ENCODE measurements at places on chromosomes 16 and 17. TPM values are rescaled to one million over a fixed set of nuclear protein-coding genes. Genes with fewer than 3 reads are reported as not detected.
A peak's percentile ranks its signal among the peaks of the same experiment; 100 is the strongest.

- peaks cover 16% of the 10 kb centered on the region for H3K36me3 ChIP-seq
- DNase-seq, result no peak
- peaks cover 8% of the 10 kb centered on the region for H3K4me1 ChIP-seq
- H3K27me3 ChIP-seq, result no peaks in the 10 kb centered on the region
- H3K27ac ChIP-seq, result peak overlapping the region; percentile 16
These were observed 530 bp downstream of the NAA60 start for GRCh38 chr16:3444032-3444388.

GRCh38 chr17:57463103-57463885 is 207.0 kb downstream of the MSI2 start:
- DNase-seq, result no peak
- no peak overlapping the region for H3K27ac ChIP-seq
- H3K27me3 ChIP-seq, result no peaks in the 10 kb centered on the region
- no peaks in the 10 kb centered on the region for H3K36me3 ChIP-seq

DNA sequence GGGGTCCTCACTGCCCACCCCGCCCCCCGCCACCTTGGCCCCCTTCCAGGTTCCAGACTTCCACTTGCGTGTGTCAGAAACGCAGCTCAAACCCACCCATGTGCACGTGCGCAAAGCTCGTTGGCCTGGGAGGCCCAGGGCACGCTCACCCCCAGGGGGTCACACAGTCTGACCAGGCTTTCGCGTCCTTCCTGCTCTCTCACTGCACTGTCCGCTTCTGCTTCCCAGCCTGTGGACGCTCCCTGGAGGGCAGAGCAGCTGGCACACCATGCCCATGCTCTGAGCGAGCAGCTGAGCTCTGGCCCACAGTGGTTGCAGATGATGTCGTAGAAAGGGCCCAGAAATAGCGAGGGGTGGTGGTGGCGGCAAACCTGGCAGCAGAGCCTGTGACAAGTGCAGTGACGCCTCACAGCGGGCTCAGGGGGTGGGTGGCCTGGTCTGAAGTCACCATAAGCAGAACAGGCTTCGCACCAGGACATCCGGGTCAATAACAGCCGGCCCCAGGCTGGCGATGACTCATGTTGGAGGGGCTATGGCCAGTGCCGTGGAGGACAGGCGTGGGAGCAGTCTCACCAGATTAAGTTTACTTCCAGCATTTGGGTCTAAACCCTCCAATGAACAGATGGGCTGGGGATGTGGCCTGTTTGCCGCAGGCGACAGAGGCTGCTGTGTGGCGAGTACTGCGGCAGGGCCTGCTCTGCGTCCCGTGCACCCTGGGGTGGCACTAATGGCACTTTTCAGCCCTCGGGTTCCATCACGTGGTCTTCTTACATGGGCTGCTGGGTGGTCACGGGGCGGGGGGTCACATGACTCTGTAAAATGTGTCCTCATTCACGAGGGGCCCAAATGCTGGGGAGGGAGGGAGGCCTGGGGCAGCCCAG is 49.0 kb downstream of the NT5M start:
- no peak overlapping the region for H3K27ac ChIP-seq
- no peak overlapping the region for H3K4me3 ChIP-seq
- DNase-seq, result no peak

GRCh38 chr16:31085411-31085810 is 3.3 kb downstream of the PRSS53 start:
- H3K27me3 ChIP-seq, result no peaks in the 10 kb centered on the region
- peaks cover 13% of the 10 kb centered on the region for H3K36me3 ChIP-seq
- no peak for DNase-seq
- no peak overlapping the region for H3K4me3 ChIP-seq
- H3K4me1 ChIP-seq, result no peaks in the 10 kb centered on the region

KRT36 gene
- total RNA-seq, result not detected

GRCh38 chr17:6523809-6524355 is 32.5 kb downstream of the PITPNM3 start:
- no peaks in the 10 kb centered on the region for H3K36me3 ChIP-seq
- H3K27me3 ChIP-seq, result no peaks in the 10 kb centered on the region
- no peak overlapping the region for H3K4me3 ChIP-seq
- H3K4me1 ChIP-seq, result no peaks in the 10 kb centered on the region
- DNase-seq, result no peak
- H3K27ac ChIP-seq, result no peak overlapping the region

SHMT1 gene
- total RNA-seq, result 39.6 TPM
